ENCODE measurements at places on chromosomes 12 and 14.

DNA sequence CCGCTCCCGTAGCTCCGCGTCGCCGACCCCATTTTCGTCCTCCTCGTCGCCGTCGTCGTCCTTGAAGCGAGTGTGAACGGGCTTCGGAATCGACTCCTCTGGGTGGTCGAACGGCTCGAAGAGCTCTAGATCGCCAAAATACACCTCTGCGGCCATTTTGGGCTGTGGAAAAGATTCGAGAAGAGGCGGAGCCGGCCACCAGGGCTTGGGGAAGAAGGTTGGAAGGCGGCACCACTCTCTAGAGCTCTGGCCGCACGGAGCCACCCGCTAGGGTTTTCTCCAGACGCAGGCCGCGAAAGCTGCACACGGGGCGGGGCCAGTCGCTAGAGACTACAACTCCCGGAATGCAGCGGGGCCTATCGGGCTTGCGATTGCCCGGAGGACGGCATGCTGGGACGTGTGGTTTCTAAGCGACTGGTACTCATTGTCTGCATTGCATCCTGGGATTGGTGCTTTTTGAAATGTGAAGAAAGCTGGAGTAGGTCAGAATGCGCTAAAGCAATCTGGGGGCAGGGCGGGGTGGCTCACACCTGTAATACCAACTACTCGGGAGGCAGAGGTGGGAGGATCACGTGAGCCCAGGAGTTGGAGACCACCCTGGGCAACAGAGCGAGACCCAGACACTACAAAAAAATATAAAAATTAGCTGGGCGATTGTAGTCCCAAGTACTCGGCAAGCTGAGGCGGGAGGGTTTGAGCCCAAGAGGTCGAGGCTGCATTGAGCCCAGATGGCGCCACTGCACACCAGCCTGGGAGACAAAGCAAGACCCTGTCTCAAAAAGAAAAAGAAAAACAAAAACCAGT lies at the start of gene ZCCHC8:
Gene ZCCHC8, minus strand, starts transcription at position 248 of the 804 bp plus-strand sequence. Its CDS starts 92 bp downstream, at position 156.
- DNase-seq, result peak; percentile 98

GRCh38 chr14:84520711-84521338 lies 1009.1 kb upstream of the FLRT2 start:
- DNase-seq, result peak; percentile 0

DNA sequence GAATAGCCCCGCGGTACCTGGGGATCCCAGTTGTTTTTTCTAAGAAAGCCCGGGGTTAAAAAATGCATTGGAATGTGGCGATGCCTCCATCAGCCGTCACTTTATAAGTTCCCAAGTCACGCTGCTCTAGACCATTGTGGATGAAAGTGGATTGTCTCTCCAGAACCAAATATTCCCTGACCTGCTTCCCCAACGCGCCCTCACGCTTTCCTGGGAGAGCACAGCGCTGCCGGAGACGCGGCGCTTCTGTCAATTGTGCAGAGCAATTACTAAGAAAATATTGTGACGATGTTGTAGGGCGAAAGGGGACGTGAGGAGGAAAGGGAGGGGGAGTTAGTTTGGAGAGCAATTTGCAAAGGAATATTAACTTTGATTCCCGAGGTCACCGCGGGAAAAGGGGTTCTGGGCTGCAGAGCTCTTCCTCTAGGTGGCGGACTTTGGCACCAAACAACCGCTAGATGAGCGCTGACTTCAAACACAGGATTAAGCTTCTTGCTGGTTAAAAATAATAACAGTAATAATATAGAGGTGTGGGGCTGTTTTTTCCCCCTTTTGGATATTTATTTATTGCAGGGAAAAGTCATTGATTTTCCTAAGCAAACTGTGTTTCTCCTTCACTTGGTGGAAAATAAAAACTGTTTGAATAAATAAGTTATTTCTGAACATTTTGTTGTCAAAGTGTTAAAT lies 9.6 kb upstream of the FOXG1 start:
- DNase-seq, result peak; percentile 49

DNA sequence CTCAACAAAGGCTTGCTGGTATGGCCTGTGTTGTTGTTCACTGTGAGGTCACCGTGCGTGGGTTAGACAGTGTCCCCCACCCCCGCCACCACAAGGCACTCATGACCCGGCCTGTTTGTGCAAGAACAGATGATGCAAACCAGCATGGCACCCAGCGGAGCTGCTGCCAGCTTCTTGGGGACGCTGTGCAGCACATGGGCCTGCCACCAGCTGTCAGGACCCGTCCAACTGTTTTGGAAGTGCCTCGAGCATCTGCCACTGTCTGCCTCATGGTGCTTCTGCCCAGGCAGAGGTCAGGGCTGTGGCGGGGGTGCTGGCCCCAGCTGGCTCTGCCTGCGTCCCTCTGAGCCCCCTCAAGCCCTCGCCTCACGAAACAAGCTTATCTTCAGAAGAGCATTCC lies 1.5 kb downstream of the ASB2 start:
- no peak for DNase-seq

- DNase-seq, result no peak
Measured at GRCh38 chr14:49993565-49993964, 100.7 kb downstream of the ARF6 start.

DNA sequence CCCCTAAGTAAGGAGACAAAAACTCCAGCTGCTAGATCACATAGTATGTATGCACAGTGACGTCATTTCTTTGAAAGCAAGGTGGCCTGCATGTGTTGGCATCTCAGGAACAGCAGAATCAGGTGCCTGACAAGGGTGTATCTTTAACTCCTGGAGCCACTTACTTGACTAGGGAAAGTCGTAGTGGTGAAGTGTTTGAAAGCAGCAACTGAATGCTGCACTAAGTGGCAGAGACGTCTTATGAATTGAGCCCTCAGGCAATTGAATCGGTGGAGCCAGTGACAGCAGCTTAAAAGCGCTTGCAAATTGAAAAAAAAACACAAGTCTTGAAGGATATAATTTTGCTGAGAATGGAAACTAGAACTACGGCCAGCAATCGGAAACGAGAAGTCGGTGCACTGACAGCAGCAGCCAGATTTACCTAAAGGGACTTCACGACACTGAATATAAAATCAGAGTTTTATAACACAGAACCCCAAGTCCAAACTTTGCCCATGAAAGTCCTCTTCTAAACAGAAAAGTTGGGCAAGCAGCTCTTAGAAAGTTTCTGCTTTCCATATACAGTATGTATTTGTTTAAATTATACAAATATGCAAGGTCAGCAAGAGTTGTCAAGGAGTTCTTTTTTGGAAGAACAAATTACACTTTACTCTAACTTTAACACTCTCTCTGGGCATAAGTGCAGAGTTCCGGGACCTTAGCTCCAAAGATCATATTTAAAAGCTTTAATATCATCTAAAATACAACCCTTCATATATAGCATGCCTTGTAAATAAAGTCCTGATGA lies 1.1 kb downstream of the IGF1 start:
- DNase-seq, result peak; percentile 14

GRCh38 chr12:89345830-89346740 lies 6.2 kb downstream of the DUSP6 start:
- DNase-seq, result peak; percentile 59

Data from AG10803 (cell line).